ENCODE measurements at places on chromosomes 5 and 9.

DNA sequence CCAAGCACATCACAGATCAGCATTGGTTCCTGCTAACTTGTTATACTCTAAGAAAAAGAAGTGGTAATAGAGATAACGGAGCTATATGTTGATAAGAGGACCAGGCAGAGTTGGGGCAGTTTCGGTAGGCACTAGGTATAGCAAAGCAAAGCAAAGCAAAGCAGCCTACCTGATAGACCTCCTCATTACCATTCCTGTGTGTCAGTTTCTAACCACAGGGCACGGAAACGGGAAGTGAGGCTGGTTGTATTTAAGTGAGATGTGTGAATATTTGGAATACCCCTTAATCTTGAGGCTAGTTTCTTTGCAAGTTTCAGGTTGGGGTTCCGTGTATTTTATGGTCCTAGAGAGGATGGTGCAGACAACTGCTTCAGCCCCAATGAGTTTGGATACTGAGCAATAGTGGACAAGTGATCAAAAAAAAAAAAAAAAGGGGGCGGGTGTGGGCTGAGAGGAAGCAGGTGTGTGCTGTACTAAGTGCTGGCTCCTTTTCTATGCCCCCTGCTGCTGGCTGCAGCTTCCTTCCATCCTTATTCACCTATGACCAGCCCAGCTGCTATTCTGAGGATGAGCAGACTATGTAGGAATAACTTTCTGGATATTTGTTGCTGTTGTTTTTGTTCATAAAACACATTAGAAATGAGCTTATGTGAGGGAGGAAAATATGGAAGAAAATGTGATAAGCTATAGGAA lies 183.3 kb downstream of the SH3GL2 start:
- no peak for DNase-seq

DNA sequence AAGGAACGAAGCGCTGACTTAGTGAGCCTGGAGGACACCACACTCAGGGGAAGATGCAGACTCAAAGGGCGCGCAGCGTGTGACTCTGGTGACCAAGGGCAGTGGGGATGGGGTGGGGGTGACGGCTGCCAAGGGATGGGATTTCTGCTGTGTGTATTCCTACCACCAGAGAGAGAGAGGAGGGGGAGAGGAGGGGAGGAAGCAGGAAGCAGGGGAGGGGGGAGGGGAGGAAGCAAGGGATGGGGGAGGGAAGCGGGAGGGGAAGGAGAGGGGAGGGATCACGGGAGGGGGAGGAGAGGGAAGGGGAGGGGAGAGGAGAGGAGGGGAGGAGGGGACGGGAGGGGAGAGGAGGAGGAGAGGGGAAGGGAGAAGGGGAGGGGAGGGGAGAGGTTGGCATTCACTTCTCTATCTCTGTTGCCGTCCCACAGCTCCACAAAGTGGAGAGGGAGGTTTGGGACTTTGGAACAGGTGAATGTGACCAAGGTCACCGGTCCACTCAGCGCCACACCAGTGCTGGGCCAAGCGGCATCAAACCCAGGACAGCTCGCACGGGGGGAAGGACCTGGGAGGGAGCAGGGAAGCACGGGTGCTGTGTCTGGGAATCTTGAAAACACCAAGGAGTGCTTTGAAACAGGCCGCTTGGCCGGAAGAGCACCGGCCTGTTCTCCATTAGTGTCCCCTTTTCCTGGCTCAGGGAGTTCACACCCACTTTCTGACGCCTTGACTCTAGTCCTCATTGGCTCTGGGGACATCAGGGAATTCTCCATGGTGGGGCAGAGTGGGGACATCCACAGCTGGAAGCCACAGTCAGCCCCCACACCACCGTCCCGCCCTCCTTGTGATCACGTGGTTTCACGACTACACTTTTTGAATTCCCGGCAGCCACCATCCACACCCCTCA lies 77.4 kb downstream of the VAV2 start:
- no peak for DNase-seq

- no peak for DNase-seq
Observed at GRCh38 chr5:149289301-149289700, 17.6 kb downstream of the AFAP1L1 start.

- DNase-seq: no peak
Observed at GRCh38 chr9:126230692-126231091, 95.9 kb upstream of the MVB12B start.

GRCh38 chr5:10358999-10359398 lies 5.5 kb downstream of the MARCHF6 start:
- no peak for DNase-seq

DNA sequence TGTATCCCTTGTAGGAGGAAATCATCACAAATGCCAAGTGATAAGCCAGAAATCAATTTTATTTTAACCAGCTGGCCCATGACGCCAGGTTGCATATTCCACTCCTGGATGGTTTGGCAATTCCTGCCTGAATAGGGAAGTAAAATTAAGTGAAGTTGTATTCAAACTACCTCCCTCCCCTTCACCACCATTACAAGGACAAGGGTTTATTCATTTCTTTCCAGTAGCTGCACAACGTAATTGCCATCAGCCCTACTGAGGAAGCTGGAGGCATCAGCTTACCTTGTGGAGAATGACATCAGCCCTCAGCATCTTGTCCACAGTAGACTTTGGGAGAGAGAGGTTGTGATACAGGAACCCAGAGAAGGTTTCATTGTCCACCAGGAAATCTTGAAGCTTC lies 66.6 kb downstream of the ABCA1 start:
- no peak for DNase-seq

- no peak for DNase-seq
Observed at GRCh38 chr5:38462976-38463633, 93.3 kb downstream of the LIFR start.

- DNase-seq: no peak
Observed at GRCh38 chr5:137492331-137492730, 6.8 kb downstream of the SPOCK1 start.

DNA sequence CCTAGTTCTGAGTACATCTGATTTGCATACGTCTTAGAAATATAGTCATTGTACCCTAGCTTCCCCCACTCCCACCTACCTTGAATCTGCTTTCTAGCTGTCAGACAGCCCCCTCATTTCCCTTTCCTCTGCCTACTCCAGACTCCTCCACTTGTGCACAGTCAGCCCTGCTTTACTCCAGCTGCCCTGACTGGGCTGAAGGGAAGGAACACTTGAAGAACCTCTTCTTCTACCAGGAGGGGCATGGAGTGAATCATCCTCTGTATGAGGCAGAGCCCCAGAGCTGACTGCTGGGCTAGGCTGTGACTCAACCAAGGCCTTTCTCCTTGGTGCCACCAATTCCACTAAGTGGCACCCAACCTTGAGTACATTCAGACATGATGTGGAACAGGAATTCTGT lies 18.1 kb upstream of the ZFR start:
- no peak for DNase-seq

DNA sequence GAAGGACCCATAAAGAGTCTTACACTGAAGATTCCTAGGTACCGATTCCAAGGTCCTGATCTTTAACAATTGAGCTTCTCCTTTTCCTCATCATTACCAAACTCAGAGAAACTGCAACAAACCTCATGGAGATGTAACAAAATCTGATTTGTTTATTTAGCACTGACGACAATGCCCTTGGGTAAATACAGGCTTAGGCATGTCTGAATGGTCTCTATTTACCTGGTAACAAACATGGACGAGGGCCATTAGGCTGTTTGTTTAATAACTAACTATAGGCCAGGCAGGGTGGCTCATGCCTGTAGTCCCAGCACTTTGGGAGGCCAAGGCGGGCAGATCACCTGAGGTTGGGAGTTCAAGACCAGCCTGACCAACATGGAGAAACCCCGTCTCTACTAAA lies 333.3 kb downstream of the AGTPBP1 start:
- DNase-seq: no peak

DNA sequence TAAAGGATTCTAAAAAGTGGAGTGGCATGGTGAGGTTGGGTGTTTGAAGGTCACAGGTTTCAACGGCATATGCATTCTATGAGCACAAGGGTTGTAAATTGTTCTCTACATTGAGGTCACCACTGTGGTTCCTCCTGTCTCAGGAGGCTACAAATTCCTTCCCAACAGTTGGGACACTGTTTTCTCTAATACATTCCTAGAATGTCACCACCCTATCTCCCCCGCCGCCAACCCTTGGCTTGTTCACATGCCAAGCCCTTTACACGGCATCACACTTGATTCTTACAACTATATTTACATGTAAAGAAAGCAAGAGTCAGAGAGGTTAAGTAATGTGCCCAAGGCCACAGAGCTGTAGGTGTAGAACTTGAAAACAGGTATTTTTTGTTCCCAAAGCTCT lies 315.1 kb downstream of the RAB3C start:
- DNase-seq: no peak

- no peak for DNase-seq
Observed at GRCh38 chr9:21477466-21477865, 4.6 kb downstream of the IFNE start.

GRCh38 chr9:73131461-73131860 lies 20.2 kb upstream of the ANXA1 start:
- DNase-seq: no peak

DNA sequence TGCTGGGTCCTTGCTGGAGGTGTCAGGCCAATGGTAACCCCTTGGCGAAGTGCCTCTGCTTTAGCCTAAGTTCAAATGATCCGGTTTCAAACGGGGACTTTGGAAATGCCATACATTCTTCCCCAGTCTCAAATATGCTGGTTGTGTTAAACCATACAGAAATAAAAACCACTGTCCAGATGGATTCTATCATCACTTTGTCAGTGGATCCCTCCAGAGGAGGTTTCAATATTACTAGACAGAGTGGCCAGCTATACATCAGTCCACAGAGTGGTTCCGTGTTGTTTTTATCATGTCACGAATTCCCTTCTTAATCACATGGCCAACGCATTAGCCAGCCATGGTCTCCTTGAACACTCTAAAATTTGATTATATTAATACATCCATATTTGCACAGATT lies 7.3 kb upstream of the RANBP17 start:
- DNase-seq: no peak

DNA sequence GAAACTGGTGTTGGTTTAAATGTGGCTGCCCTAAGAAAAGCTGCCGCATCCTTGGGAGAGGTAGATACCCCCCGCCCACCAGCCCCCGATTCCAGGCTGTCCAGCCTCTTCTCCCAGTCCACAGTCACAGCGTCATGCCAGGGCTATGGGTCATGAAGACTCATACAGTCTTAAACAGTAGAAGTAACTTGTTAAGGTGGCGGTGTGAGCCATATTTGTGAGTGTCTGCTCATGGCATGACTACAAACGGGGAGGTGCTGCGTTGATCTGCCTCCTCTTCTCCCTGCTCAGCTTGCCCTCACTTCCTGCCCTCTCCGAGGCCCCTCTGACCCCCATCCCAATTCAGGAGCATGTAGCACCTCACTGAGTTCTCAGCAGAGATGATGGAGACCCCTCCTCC lies 20.8 kb downstream of the FGD3 start:
- DNase-seq: no peak

DNA sequence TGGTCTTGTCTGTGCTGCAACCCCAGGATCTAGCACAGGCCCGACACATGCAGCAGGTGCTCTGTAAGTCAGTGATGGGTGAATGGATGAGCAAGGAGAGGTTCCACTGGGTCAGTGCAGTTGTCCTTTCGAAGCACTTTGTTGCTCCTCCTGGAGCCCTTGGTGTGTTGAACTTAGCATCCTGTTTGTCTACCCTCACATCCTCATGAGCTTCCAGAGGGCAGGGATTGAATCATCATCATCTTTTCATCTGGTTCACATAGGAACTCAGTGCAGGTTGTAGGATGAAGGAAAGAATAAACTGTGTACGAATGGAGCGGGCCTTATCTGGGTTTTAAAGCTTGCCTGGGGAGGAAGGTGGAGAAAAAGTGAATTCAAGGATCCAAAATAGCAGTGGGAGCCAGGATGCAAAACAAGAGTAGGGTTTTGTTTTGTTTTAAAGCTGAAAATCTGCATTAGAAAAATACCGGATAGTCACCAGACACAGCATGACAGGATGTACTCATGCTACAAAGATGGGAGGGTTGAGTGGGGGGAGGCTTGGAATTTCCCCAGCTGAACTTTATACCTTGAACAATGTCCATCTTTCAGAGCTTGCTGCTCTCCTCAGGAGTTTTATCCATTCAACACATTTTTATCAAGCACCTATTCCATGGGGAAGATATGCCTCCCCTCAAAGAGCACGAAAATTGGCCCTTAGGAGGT lies 55.8 kb downstream of the PTTG1 start:
- DNase-seq: peak; percentile 76

DNA sequence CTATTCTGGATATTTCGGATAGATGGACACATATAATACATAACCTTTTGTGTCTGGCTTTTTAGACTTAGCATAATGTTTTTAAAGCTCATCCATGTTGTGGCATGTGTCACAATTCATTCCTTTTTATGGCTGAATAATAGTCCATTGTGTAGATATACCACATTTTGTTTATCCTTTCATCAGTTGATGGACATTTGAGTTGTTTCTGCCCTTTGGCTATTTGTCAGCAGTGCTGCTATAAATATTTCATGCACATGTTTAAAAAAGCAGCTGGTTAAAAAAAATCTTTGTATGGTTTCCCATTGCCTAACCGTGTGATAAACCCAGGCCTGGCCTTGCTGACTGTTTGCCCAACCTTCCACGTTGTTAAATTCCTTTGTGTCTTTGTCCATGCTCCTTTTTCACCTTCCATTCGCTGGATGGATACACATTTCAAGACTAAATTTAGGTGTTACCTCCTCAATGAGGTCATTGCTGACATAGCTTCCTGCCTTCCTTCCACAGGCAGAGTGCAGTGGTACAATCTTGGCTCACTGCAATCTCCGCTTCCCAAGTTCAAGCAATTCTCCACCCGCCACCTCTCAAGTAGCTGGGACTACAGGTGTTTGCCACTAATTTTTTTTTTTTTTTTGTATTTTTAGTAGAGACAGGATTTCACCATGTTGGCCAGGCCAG lies 11.3 kb downstream of the GDA start:
- DNase-seq: no peak

DNA sequence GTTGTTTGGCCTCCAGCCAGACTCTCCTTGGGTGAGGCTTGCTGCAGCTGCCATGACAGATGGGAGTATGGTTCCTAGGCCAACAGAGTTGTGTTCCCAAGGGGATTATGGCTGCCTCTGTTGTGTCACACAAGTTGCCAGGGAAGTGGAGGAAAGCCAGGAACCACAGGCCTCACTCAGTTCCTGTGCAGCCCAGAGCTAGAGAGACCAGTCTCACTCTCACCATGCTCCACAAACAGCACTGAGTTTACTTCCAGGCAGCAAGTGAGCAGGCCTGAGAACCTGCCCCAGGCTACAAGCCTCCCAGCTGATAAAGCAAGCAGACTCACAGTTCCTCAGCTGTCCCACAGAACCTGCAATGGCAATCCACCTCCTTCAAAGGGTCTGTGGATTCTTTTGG lies 273.6 kb upstream of the TAS2R1 start:
- DNase-seq: no peak

DNA sequence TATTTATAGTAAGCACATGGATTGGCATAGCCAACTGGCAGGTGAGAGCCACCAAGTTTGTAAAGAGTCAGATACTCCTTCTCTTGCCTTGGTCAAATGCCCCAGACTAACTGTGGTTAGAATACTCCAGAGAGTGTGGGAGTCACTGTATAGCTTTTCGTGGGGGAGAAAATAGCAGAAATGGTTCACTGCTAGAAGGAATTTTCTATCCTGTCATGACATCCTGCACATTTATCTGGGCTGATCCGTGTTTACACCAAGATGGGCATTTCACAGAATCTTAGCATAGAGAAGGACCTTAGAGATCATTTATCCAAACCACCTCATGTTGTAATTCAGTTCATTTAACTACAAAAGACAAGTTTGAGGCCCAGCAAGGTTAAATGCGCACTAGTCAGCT lies 460.8 kb downstream of the ENC1 start:
- DNase-seq: no peak

Measured in natural killer cell (primary cell).